ENCODE measurements at places on chromosomes 1 and 21. TPM values are rescaled to one million over a fixed set of nuclear protein-coding genes. Genes with fewer than 3 reads are reported as not detected.

Gene GLIS1
- total RNA-seq, result not detected

Gene PTGS2
- total RNA-seq, result 0.10 TPM

Gene CCDC17
- 2.7 TPM for total RNA-seq

Gene KANK4
- not detected for total RNA-seq

Gene POLR3C
- 25.0 TPM for total RNA-seq

Gene CD2
- 174 TPM for total RNA-seq

Gene OVAAL
- not detected for total RNA-seq

Gene FLG2
- total RNA-seq, result not detected

Gene HDAC1
- 203 TPM for total RNA-seq

Gene ESPN
- total RNA-seq, result 2.9 TPM

Gene NUF2
- total RNA-seq, result 1.3 TPM

Gene FCRL1
- not detected for total RNA-seq

GRCh38 chr1:22283596-22283995, 140.7 kb upstream of the WNT4 start:
- H3K27ac ChIP-seq, result no peak overlapping the region
- H3K36me3 ChIP-seq, result no peaks in the 10 kb centered on the region
- no peaks in the 10 kb centered on the region for H3K27me3 ChIP-seq
- no peak overlapping the region for H3K4me3 ChIP-seq

DNA sequence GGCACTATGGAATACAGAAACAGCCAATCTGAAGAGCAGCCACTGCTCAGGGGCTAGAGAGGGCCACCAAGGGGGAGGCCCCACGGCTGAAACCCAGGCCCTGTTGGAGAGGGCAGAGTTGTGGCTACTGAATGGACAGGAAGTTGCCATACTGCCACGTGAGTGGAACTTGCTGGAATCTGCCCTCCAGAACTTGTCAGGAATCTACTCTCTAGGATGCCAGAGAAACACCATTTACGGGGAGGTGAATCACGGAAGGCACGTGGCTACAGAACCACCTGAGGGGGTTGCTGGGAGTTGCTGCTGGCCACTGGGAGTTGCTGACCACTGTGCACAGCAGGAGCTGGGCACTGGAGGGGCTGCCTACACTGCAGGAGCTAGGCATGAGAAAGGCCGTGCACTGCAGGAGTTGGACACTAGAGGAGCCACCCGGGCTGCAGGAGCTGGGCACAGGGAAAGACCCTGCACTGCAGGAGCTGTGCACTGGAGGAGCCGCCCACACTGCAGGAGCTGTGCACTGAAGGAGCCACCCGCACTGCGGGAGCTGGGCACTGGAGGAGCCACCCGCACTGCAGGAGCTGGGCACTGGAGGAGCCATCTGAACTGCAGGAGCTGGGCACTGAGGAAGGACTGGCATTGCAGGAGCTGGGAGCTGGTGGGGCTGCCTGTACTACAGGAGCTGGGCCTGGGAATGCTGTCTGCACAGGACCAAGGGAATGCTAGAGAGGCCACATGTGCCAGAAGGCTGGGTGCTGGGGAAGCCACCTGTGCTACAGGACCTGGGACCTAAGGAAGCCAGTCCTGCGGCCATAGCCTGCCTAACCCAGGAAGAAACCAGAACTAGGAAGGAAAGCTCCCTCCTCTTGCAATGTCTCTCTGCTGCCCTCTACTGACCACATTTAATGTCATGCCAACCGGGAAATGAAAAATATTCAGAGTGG, 343.4 kb downstream of the MATN1 start:
- H3K36me3 ChIP-seq, result no peaks in the 10 kb centered on the region
- no peak overlapping the region for H3K4me3 ChIP-seq
- no peak for DNase-seq
- H3K27ac ChIP-seq, result no peak overlapping the region
- no peaks in the 10 kb centered on the region for H3K27me3 ChIP-seq
- no peaks in the 10 kb centered on the region for H3K4me1 ChIP-seq

- no peak overlapping the region for H3K4me3 ChIP-seq
- H3K27me3 ChIP-seq, result no peaks in the 10 kb centered on the region
- H3K4me1 ChIP-seq, result no peaks in the 10 kb centered on the region
- DNase-seq, result no peak
These were observed 119.4 kb downstream of the ASTN1 start for GRCh38 chr1:177045151-177045550.

- H3K27ac ChIP-seq, result peak overlapping the region; percentile 20
- H3K27me3 ChIP-seq, result no peaks in the 10 kb centered on the region
- H3K4me3 ChIP-seq, result no peak overlapping the region
- DNase-seq, result no peak
- H3K4me1 ChIP-seq, result peaks cover 4% of the 10 kb centered on the region
These were observed 5.7 kb downstream of the FHL3 start for GRCh38 chr1:37999430-38000232.

- H3K27me3 ChIP-seq, result no peaks in the 10 kb centered on the region
- no peaks in the 10 kb centered on the region for H3K4me1 ChIP-seq
- no peak overlapping the region for H3K4me3 ChIP-seq
- H3K27ac ChIP-seq, result no peak overlapping the region
- H3K36me3 ChIP-seq, result no peaks in the 10 kb centered on the region
- no peak for DNase-seq
These were observed 49.6 kb upstream of the IRF2BP2 start for GRCh38 chr1:234659538-234659937.

DNA sequence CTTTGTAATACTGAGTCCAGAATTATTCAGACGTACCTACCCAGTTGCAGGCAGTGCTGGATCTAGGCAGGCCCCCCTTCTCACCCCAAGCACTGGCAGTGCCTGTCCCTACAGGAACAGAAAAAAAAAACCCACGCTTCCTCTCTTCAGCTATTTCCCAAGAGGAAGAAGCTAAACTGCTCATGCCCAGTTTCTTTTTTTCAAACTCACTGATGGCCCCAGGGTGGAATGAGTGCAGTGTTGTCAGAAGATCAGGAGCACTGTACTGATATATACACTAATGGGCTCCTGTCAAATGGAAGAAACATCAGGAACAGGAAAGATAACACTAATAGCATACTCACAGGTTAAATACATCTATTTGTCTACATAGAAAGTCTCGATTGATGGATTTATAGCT, 28.2 kb upstream of the DOCK7 start:
- H3K27ac ChIP-seq, result no peak overlapping the region
- H3K4me1 ChIP-seq, result no peaks in the 10 kb centered on the region
- H3K36me3 ChIP-seq, result no peaks in the 10 kb centered on the region
- DNase-seq, result no peak

DNA sequence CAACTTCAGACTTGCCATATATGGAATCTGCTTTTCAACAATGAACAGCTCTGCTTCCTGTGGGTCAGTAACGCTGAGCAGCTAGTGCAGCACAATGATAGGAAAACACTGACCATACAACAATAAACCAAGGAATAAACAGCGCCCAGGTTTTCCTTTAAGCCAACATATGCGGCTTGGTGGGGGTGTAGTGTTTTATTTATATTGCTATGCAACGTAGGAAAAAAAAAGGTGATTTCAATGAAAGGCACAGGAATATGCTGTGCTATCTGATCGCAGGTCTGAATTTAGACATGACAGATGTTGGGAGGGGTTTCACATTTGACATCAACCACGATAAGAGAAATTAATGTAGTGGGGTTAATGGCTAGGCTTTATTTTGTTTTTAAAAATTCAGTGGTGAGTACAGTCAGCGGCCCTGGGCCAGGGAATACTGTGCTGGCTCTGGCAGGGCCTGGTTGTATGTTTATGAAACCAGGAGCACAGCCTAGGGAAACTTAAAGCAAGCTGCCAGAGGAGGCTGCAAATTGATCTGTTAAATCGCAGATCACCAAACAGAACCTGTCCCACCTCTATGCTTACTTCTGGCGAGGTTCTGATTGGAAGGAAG, 4.3 kb downstream of the TSPAN2 start:
- H3K4me1 ChIP-seq, result peaks cover 9% of the 10 kb centered on the region
- DNase-seq, result no peak
- no peaks in the 10 kb centered on the region for H3K27me3 ChIP-seq
- H3K27ac ChIP-seq, result no peak overlapping the region

- H3K36me3 ChIP-seq, result no peaks in the 10 kb centered on the region
- DNase-seq, result no peak
- H3K4me1 ChIP-seq, result peaks cover 14% of the 10 kb centered on the region
- no peak overlapping the region for H3K27ac ChIP-seq
These were observed 330.8 kb downstream of the NPHP4 start for GRCh38 chr1:5661196-5662085.

- no peaks in the 10 kb centered on the region for H3K36me3 ChIP-seq
- no peak overlapping the region for H3K27ac ChIP-seq
- no peak overlapping the region for H3K4me3 ChIP-seq
- no peaks in the 10 kb centered on the region for H3K27me3 ChIP-seq
These were observed 27.7 kb downstream of the VASH2 start for GRCh38 chr1:212977781-212978645.

DNA sequence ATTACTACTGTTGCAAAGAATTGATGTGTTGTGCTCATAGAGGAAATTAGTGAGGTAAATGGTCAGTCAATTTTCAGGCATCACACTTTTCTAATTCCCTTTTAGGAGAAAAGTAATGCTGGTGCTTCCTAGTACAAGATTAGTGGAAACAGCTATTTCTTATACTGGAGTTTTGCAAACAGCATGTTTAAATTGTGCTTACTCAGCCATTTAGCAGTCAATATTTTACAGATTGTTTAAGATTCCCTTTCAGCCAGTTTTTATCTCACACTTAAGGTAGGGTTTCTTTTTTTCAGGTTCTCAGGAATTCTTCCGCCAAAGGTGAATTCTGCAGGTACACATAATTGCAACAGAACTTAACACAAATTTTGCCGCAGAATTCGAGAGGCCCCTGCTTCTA, 10.9 kb downstream of the SRRM1 start:
- H3K36me3 ChIP-seq, result peaks cover 57% of the 10 kb centered on the region
- no peaks in the 10 kb centered on the region for H3K27me3 ChIP-seq
- no peak overlapping the region for H3K4me3 ChIP-seq

DNA sequence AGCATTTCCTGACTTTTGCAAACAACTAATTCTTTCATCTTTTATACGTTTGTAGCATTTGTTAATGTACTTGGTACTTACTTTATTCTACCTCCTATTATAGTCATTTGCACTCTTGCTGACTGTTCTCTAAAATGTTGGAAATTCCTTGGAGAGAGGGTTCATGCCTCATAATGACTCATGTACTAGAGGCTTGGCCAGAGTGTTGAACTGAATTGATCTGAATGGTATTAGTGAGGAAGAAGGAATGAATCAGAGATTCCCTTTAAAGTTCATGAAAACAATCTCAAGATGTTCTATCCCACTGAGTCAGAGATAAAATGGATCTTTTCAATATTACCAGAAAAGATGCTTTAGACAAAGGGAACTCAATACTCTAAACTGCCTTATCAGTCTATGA, 383.4 kb downstream of the SEC16B start:
- no peaks in the 10 kb centered on the region for H3K36me3 ChIP-seq
- no peak overlapping the region for H3K27ac ChIP-seq
- no peaks in the 10 kb centered on the region for H3K27me3 ChIP-seq
- no peak for DNase-seq
- no peaks in the 10 kb centered on the region for H3K4me1 ChIP-seq

- H3K27ac ChIP-seq, result no peak overlapping the region
- no peak overlapping the region for H3K4me3 ChIP-seq
- no peak for DNase-seq
- no peaks in the 10 kb centered on the region for H3K27me3 ChIP-seq
- H3K4me1 ChIP-seq, result no peaks in the 10 kb centered on the region
These were observed 18.4 kb upstream of the TSPAN2 start for GRCh38 chr1:115107516-115108260.

GRCh38 chr1:119914071-119914470, 17.8 kb upstream of the ADAM30 start:
- no peak overlapping the region for H3K4me3 ChIP-seq
- no peak for DNase-seq
- no peaks in the 10 kb centered on the region for H3K4me1 ChIP-seq
- no peak overlapping the region for H3K27ac ChIP-seq
- H3K27me3 ChIP-seq, result no peaks in the 10 kb centered on the region

DNA sequence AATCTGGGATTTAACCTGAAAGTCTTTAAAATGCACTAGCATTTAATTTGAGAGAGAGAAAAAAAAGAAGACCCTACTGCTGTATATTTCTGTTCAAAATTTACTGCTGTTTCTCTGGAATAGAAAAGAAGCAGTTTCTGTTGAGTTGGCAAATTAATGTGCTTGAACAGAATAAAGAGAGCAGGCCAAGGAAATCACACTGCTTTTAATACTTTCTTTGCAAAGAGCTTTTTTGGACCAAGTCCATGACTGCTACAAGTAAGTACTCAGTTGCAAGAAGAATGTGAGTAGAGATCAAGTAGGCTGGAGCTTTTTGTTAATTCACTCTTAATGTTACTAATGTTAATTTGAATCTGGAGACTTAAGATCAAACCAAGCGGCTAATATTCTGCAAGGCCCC, 336.2 kb upstream of the SGIP1 start:
- no peaks in the 10 kb centered on the region for H3K36me3 ChIP-seq
- no peak for DNase-seq
- H3K4me1 ChIP-seq, result no peaks in the 10 kb centered on the region
- H3K27ac ChIP-seq, result no peak overlapping the region
- no peaks in the 10 kb centered on the region for H3K27me3 ChIP-seq

- no peaks in the 10 kb centered on the region for H3K4me1 ChIP-seq
- H3K36me3 ChIP-seq, result no peaks in the 10 kb centered on the region
- H3K27ac ChIP-seq, result no peak overlapping the region
- H3K4me3 ChIP-seq, result no peak overlapping the region
- no peak for DNase-seq
These were observed 45.4 kb downstream of the SELENOF start for GRCh38 chr1:86868477-86868876.

GRCh38 chr1:181075766-181076350, 12.6 kb upstream of the IER5 start:
- H3K27me3 ChIP-seq, result no peaks in the 10 kb centered on the region
- no peaks in the 10 kb centered on the region for H3K4me1 ChIP-seq
- H3K36me3 ChIP-seq, result no peaks in the 10 kb centered on the region
- DNase-seq, result no peak

- no peak overlapping the region for H3K27ac ChIP-seq
- DNase-seq, result no peak
- no peaks in the 10 kb centered on the region for H3K4me1 ChIP-seq
- no peaks in the 10 kb centered on the region for H3K36me3 ChIP-seq
- H3K4me3 ChIP-seq, result no peak overlapping the region
These were observed 9.4 kb upstream of the GPR161 start for GRCh38 chr1:168146160-168146539.

DNA sequence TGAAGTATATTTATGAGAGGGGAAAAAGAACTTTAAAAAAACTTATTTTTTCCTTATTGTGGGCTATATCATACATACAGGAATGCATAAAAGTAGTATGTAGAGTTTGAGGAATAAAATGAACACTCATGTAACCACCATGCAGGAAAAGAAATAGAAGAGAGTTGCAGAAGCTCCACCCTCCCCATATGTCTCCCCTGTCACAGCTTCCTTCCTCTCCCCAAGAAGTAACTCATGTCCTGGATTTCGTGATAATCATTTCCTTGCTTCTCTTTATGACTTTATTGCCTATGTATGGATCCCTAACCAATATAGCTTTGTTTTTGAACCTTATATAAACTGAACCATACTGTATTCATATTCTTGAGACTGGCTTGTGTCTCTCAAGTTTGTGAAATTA, 126.4 kb downstream of the ZZZ3 start:
- peaks cover 19% of the 10 kb centered on the region for H3K36me3 ChIP-seq
- H3K27me3 ChIP-seq, result no peaks in the 10 kb centered on the region
- H3K4me3 ChIP-seq, result no peak overlapping the region
- peak overlapping the region; percentile 38 for H3K27ac ChIP-seq

All from naive thymus-derived CD4-positive, alpha-beta T cell (primary cell).